ENCODE measurements at places on chromosomes 1 and 21. TPM values are rescaled to one million over a fixed set of nuclear protein-coding genes. Genes with fewer than 3 reads are reported as not detected.

DNA sequence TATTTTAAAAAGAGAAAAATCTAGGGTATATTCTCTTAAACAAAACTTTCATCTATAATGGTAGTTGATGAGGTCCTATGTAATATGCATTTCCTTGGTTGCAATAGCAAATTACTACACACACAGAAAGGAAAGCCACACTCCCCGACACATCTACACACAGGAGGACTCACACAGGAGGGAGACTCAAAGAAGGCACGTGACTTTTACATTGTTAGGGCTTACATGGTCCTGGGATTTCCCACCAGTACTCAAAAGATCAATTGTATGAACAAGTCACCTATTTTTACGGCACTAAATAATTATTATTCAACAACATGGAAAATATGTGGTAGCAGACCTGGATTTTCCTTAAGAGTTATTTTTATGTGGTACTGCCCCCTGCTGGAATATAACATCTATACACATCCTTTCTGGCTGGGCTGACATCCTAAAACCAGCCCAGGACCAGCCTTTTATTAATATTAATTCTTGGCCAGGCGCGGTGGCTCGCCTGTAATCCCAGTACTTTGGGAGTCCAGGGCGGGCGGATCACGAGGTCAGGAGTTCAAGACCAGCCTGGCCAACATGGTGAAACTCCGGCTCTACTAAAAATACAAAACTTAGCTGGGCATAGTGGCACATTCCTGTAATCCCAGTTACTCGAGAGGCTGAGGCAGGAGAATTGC lies 33.9 kb upstream of the LGALS8 start:
- DNase-seq: peak; percentile 56

DNA sequence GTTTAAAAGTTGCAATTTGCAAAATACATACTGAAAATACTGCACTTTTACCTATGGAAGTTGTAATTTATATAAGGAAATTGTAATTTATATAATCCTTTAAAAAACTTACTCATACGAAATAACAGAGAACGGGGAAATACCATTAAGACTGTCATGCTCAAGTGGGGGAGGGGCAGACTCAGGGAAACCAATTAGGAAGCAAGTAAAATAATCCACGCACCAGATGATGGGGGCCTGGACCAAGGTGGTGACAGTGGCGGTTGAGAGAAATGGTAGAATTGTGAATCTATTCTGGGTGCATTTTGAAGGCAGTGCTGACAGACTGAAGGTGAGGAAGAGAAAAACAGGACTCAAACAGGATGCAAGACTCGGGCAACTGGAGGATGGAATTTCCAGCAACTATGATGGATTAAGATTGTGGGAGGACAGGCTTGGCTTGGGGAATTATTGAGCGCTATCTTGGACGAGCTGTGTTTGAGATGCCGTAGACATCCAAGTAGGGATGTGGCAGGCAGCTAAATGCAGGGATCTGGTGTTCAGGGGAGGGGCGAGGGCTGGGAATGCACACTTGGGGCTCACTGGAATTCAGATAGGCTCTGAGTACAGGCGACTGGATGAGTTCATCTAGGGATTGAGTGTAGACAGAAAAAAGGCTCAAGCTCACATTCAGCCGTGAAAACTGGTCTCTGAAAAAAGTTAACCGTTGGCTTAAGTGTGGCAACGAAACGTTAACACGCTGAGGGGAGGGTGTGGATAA lies 977 bp downstream of the LCA5L start:
- DNase-seq: peak; percentile 13

Gene DCST1
- total RNA-seq: not detected

Gene FABP3
- 0.79 TPM for total RNA-seq

DNA sequence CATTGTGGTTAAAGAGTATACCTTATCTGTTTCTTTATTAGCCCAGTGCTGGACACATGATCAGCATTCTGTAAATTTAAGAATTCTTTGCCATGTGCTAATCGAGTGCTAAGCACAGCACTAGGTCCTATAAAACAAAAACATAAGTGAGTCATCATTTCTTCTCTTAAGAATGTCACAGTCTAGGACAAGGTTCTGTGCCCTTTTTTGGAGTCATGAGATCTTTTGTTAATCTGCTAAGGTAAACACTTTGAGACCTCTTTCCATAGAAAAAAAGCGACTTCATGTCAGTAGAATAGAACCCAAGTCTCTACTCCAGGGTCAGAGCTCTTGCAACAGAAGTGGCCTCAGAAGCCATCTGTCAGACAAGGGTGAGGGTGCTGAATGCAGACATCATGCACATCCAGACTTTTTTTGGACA lies 70.0 kb upstream of the NFIA start:
- no peak for DNase-seq

DNA sequence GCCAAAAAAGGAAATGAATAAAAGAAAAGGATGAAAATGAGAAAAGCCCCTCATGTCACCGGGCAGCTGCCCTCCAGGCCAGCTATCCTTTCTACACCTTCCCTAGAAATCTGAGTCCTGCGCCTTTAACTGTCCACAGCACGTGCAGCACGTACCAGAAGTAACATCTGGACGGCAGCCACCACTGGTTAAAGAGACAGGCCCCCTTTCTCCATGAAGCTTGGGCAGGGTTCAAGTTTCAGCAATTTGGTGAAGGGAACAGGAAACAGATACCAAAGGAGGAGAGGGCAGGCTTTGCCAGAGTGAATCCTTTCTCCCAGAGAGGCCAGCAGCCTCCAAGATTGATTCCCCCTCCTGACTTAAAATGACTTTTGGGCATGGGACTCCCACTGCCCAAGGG lies 3.6 kb upstream of the KIAA2013 start:
- peak; percentile 44 for DNase-seq

Gene PDXK
- total RNA-seq: 591 TPM

Data from bronchial epithelial cell (primary cell).